ENCODE measurements at places on chromosomes 2 and 18.

GRCh38 chr2:141767051-141767450 is 363.8 kb downstream of the LRP1B start:
- DNase-seq: no peak

DNA sequence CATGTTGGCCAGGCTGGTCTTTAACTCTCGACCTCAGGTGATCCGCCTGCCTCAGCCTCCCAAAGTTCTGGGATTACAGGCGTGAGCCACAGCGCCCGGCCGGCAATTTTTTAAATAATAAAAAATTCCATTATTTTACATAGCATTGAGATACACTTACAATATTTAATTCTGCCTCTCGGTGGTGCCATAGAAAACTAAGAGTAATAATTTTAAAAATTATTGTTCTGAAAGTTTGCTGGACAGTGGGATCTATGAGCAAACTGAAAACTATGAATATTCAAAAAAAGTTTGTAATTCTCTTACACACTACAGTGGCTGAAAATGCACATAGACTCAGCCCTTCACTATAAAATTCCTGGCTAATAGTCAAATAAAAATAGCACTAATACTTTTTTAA is 90.9 kb upstream of the STON1 start:
- DNase-seq: no peak

DNA sequence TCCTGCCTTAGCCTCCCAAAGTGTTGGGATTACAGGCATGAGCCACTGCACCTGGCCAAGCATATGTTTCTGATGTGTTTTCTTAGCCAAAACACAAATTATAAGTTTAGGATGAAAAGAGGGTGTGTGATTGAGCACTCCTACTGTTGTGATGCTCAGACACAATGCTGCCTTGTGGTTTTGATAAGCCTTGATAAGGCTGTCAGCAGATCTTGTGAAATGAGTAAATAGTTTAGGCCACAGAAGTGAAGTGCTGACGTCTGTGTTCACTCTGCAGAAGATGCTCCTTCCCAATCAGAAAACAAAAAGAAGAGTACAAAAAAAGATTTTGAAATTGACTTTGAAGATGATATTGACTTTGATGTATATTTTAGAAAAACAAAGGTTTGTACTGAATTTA is 24.3 kb downstream of the NCAPH start:
- no peak for DNase-seq

DNA sequence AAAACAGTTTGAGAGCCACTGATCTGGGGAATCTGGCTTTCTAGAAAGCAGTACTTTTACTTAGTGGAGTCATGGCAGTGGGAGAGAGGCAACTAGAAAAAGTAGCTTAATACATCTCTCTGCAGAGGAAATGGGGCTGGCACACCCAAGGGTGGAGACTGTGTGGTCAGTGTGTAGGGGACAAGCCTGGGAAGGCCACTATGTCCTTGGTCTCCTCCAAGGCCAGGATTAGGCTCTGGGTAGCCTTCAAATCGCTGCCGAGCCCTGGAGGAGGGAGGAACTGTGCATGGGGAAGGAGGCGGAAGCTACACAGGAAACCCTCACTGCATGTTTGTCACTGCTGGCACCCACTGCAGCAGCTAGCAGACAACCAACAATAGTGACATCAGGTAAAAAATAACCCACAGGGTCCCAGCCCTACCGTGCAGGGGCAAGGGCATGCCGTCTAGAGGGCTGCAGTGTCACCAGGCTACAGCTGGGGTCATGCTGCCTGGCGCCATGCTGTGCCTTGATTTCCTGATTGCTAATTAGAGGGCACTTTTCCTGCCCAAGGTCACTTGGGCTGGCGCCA is 34.8 kb downstream of the LBH start:
- no peak for DNase-seq

DNA sequence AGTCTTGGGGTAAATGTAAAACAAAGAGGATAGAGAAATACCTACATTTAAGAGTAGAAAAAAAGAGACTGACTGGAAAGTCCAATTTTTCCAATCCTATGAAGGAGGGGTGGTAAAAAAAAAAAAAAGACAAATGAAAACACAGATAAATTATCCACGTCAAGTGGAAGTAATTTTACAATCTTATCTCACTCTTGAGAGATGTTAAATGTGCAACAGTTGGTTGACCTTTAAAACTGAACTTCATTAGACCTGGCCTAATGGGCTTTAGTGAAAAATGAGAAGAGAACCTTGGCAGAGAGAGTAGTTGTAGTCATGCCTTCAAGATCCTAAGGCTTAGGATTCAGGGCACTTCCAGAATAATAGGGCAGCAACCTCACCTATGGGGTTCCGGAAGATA is 20.4 kb downstream of the GALNT3 start:
- no peak for DNase-seq

- no peak for DNase-seq
These were observed 15.6 kb downstream of the TRABD2A start for GRCh38 chr2:84865181-84865783.

DNA sequence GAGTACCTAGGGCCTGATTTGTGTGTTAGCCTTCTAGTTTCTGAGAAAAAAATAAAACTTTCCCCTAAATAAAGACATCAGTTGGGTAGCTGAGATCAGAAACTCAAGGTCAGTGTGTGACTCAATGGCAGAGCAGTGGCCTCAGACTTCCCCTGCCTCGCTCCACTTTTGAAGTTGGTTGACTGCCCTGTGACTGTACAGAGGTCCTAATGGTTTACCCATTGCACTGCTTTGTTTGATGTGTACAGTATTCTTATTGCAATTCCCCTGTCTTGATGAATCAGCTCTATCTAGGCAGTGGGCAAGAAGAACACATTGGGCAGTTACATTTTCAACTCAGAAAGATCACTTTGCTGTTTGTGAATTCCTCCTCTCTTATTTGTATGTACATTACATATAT is 315.7 kb downstream of the KCNS3 start:
- no peak for DNase-seq

GRCh38 chr2:130756053-130756873 is 923 bp downstream of the AMER3 start:
- DNase-seq: no peak

- DNase-seq: no peak
These were observed 238.7 kb downstream of the TGIF1 start for GRCh38 chr18:3688690-3689089.

DNA sequence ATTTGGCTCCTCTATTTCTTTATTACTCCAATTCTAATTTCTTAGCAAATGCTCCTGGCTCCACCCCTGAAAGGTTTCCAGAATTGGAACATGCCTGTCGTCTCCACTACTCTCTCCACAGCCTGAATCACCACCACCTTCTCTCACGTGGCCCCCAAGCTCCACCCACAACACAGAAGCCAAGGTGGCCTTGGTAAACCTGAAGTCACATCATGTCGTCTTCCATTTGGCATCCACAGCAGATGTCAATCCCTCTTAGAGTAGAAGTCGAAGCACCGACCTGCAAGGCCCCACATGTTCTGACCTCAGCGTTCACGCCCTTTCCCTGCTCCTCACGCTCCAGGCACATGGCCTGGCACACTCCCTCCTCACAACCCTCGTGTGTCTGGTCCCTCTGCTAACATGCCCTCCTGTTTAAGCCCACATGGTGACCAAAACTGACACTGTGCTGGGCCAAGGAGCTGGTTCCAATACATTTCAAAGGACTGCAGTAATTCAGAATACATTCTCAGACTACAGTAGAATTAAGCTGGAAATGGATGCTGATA is 56.3 kb upstream of the GPC1 start:
- DNase-seq: no peak

GRCh38 chr18:50559752-50560680 is at the start of gene MAPK4:
MAPK4 (plus strand) TSS chr18:50560087; CDS start chr18:50663959, 103,872 bp downstream.
- no peak for DNase-seq

- no peak for DNase-seq
These were observed 300.2 kb downstream of the LPIN1 start for GRCh38 chr2:12046641-12047040.

- no peak for DNase-seq
These were observed 14.6 kb downstream of the ZNF396 start for GRCh38 chr18:35362531-35362930.

DNA sequence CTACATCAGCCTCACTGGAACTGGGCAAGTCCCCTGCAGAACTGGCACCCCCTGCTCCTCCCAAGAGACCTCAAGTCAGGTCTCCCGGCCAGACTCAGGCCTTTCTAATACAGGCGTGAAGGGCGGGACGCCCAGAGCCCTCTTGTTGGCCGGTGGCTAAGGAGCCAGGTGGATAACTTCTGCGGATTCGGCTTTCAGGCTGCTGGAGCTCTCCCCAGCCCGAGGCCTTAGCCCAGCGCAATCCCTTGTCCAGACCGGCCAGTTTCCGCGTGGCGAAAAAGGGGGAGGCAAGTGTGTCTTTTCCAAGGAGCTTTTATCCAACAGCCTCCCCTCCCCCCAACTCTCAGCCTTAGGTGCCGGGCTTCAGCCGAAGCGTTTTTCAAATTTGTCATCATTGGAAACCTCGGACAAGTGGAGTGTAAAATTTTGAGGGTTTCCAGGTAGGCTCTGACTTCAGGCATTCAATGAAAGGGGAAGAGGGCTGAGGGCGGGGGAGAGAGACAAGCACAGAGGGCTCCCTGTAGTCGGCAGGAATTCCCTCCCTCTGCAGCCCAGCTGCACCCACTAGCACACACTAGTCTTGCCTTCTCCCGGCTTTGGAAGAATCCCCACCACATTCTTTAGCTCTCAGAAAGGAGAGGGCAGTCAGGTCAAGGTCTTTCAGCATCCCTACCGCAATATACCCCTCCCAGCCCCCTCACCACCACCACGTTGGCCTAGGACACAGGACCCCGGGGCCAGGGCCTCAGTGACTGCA is 9.5 kb upstream of the SATB2 start:
- DNase-seq: no peak

DNA sequence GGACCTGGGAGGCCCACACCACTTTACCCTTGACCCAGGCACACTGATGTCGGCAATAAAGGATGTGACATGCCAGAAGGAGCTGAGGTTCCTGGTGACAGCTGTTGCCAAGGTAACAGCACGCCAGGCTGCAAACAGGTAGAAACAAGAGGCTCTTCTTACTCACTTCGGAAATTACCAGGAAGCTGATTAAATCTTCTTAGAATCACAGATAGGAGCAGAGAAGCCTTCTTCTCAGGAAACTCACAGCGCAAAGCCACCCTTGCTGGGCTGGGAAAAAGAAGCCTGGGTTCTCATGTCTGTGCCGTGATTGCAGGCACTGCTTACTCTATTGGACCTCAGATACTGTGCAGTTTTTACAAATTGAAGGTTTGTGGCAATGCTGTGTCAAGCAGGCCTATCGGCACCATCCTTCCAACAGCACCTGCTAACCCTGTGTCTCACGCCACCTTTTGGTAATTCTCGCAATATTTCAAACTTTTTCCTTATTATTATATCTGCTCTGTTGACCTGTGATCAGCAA is 61.0 kb upstream of the TAF1B start:
- peak; percentile 38 for DNase-seq

DNA sequence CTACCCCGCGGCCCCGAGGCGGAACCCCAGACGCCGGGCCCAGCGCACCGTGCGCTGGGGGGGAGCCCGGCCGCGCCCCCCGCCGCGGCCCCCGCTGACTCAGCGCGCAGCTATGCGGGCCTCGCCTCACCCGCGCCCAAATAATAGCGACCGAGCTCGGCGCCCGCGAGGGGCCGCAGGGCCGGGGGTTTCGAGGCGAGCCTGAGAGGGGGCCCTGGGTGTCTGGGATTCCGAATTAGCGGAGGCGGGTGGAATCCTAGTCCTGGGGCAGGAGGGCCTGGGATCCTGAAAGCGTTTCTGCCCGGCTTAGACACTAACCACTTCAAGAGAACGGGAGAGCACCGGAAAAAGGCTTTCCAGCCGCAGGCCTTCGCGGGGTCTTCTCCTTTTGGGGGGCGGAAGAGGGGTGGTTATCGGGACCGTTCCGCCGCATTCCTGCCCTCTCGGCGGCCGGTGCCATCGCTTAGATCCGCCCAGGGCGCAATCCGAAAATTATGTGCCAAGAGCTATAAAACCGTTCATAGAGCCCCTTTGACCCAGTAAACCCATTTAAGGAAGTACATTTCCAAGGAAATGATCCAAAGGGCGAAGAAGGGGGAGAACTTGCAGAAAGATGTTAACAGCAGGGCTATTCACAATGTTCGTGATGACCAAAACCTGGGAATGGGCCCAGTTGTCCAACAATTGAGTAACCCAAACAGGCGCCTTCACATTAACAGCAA is 681 bp upstream of the ROCK2 start:
- peak; percentile 26 for DNase-seq

GRCh38 chr18:37422116-37422515 is 143.5 kb downstream of the CELF4 start:
- DNase-seq: no peak

DNA sequence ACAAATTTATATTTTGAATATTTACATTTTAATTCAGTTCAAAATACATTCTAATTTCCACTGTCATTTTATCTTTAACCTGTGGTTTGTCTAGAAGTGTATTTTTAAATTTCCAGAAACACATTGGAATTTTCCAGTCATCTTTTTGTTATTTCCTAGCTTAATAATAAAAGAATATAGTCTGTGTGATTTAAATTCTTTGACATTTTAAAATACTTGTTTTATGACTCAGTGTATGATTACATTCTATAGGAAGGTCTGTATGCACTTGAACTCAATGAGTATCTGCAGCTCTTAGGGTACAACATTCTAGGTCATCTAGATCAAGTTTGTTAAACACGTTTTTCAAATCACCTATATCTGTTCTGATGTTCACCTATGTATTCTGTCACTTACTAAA is 88.3 kb upstream of the MBOAT2 start:
- no peak for DNase-seq

DNA sequence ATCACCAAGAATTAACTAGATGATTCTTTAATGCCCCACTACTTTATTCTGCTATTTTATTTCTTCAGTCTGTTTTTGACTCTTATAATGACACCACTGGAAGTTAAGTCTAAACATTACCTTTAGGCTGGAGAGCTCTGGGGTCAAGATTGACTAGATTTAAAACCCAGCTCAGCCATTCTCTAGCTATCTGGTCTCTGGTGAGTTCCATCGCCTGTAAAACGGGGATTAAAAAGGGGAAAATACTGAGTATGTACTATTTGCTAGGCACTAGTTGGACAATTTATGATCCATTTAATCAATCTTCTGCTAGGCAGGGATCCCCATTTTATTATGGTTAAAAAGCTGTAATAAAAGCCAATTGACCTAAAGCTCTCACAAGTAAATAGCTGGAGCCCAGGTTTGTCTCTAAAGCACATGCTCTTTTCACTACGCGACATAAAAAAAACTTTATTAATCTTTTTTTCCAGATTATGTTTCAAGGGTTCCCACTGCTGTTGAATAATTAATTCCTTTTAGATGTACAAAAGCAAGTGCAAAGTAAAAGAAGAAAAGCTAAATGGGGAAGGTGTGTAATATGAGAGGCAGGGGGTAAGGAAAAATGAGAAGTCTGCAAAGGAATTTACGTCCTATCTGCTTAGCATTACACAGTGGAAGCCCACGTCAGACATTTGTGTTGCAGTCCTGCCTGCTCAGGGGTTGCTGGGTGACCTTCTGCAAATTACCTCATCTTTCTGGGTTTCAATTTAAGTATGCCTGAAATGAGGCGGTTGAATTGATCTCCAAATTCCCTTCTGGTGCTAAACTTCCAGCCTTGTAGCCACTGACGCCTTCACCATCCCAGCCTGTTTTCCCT is 918 bp upstream of the NABP1 start:
- DNase-seq: peak; percentile 20

- peak; percentile 11 for DNase-seq
These were observed 84.7 kb downstream of the EHD3 start for GRCh38 chr2:31318361-31319336.
